Stimulated activated CD4-positive, alpha-beta T cell treated with anti-CD3 and anti-CD28 coated beads, Interleukin-1b, Interleukin-23, amount 100 ng/mL, for 24 hours (primary cell): ENCODE measurements at places on chromosomes 16 and 17.

DNA sequence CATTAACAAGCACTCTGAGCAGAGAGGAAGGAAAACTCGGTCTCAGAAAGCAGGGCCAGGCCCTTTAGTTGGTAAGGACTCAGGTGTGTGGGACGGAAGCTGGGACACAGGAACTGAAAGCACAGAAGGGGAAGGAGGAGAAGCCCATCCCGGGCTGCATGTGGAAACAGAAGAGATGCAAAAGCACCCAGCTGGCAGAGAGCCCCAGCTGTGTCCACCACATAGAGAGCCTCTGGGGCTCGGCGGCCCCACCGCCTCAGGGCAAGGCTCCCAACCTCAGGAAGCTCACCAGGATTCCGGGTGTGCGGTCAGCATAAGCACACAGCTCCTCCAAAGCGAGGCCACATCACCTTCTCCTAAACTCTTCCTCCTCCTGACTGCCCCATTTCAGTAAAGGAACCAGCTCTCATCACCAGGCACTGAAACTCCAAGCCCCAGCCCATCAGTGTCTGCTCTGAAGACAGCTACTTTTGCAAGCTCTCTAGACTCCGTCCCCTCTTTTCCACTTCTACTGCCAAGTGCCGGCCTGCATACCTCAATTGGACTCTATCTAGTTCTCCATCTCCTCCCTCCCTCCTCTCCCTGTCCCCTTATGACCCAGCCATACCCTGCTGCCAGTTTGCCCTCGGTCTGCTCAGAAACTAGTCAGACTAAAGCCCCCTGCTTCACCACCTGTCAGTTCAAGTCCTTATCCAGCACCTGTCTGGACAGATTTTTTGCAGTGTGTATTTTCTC lies 6.0 kb downstream of the ST3GAL2 start:
- no peak for DNase-seq

DNA sequence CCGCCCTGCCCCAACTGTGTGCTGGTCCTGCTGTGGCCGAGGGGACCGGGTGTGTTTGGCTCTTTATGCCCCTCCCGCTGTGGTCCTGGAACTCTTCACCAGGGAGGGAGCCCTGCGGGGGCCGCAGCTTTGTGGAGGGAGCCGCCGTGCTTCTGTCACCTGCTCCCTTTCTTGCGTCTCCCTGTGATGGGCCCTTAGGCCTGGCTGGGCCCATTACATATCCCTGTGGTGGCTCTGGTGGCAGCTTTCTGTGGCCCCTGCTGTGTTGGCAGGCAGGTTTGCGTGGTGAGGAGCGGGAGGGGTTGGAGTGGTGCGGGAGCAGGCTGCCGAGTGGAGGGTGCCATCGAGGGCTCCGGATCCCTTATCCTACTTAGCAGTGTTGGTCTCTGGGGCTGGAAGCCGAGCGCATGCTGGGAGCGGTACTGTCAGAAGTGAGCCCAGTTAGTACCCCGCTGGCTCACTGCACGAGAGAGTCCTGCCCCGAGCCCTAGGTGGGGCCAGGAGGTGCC lies 60.4 kb downstream of the PDPK1 start:
- no peak for DNase-seq

- no peak for DNase-seq
Observed at GRCh38 chr16:85422196-85422631, 190.9 kb upstream of the GSE1 start.

GRCh38 chr17:29582772-29583171 lies 6.7 kb downstream of the GIT1 start:
- DNase-seq: no peak

- no peak for DNase-seq
Observed at GRCh38 chr17:27256225-27257030, 37.5 kb upstream of the WSB1 start.

DNA sequence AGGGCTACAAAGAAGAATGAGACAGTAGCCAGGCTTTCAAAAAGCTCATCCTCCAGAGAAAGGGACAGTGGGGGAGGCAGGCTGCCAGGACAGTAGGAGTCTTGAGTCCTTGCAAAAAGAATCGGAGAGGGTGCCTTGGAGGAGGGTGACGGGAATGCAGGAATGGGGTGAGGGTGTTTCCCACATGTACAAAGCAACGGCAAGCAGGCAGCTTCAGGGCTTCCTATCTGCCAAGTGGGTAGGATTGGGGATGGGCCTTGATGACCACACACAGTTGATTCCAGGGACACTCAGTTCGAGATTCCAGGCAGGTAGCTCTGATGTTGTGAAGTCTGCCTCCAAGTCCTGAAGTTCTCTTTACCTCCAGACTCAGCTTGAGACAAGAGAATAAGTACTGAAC lies 54.4 kb downstream of the C17orf67 start:
- DNase-seq: no peak

DNA sequence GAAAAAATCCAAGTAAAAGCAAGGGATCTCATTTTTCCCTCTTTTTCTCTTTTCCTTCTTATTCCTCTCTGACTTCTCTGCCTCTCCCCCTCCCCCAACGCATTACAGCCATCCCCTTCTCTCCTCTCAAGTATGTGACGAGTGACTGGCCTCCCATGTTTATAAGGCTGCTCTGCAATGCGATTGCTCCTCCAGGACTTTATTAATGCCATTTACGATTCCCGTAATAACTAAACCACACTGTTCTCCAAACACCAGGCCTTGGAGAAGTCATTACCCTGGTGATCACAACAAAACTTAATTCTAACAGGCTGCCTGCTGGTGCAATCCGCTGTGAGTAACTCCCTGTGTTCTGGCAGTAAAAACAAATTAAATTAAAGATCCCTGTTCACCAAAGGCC lies 88.8 kb downstream of the HS3ST3B1 start:
- no peak for DNase-seq
